Mammary epithelial cell (primary cell): ENCODE measurements at places on chromosomes 4 and X. TPM values are rescaled to one million over a fixed set of nuclear protein-coding genes. Genes with fewer than 3 reads are reported as not detected.

The TLR3 gene
- 4.4 TPM for polyA plus RNA-seq

The GAGE12F gene
- not detected for polyA plus RNA-seq

The GPAT3 gene
- 11.3 TPM for polyA plus RNA-seq

The MAGEB1 gene
- not detected for polyA plus RNA-seq

The P2RY8 gene
- polyA plus RNA-seq: not detected

The TLR10 gene
- polyA plus RNA-seq: not detected

The CSAG1 gene
- not detected for polyA plus RNA-seq

The ARMCX1 gene
- 8.8 TPM for polyA plus RNA-seq

The MAGEB18 gene
- polyA plus RNA-seq: not detected

The JCHAIN gene
- polyA plus RNA-seq: not detected

The CLDN34 gene
- polyA plus RNA-seq: 0.09 TPM

The GPRASP1 gene
- 0.07 TPM for polyA plus RNA-seq

The APLN gene
- 0.41 TPM for polyA plus RNA-seq

The ANOS1 gene
- polyA plus RNA-seq: 8.5 TPM

The NPNT gene
- polyA plus RNA-seq: not detected

The SYTL5 gene
- polyA plus RNA-seq: 0.46 TPM

The PCYT1B gene
- 17.8 TPM for polyA plus RNA-seq

The MFAP3L gene
- polyA plus RNA-seq: 4.1 TPM

The PCDH19 gene
- polyA plus RNA-seq: 0.02 TPM

The AMBN gene
- not detected for polyA plus RNA-seq

The CT55 gene
- not detected for polyA plus RNA-seq

The GABRA4 gene
- not detected for polyA plus RNA-seq

The SH3D19 gene
- polyA plus RNA-seq: 15.8 TPM
